Right ventricle myocardium superior (tissue), 1 donor: ENCODE measurements at places on chromosomes 7 and 10. TPM values are rescaled to one million over a fixed set of nuclear protein-coding genes. Genes with fewer than 3 reads are reported as not detected.

NAT16 gene
- not detected for total RNA-seq

TRAPPC14 gene
- total RNA-seq: 7.5 TPM

ZYX gene
- 69.8 TPM for total RNA-seq

TMEM229A gene
- not detected for total RNA-seq

CALHM2 gene
- total RNA-seq: 11.6 TPM

OR9A2 gene
- total RNA-seq: 0.22 TPM

RNLS gene
- total RNA-seq: 22.5 TPM

SLC29A3 gene
- 1.8 TPM for total RNA-seq

OGDHL gene
- 1.8 TPM for total RNA-seq

SPDYE8 gene
- total RNA-seq: not detected

ASIC3 gene
- total RNA-seq: 6.5 TPM

FLNC gene
- total RNA-seq: 601 TPM

BRAF gene
- 16.6 TPM for total RNA-seq

DYNC1I1 gene
- total RNA-seq: 35.6 TPM

JAZF1 gene
- 22.1 TPM for total RNA-seq

PPIA gene
- total RNA-seq: 471 TPM

ACTL6B gene
- not detected for total RNA-seq

GIMAP2 gene
- total RNA-seq: 4.7 TPM
